ENCODE measurements at places on chromosomes 2 and 18. TPM values are rescaled to one million over a fixed set of nuclear protein-coding genes. Genes with fewer than 3 reads are reported as not detected.

GRCh38 chr2:142131010-142131669 lies at the start of gene LRP1B:
Gene LRP1B (minus strand): TSS chr2:142131016. CDS start chr2:142130729, 287 bp downstream.
- peak; percentile 56 for DNase-seq

Gene RTTN
- 24.5 TPM for total RNA-seq

DNA sequence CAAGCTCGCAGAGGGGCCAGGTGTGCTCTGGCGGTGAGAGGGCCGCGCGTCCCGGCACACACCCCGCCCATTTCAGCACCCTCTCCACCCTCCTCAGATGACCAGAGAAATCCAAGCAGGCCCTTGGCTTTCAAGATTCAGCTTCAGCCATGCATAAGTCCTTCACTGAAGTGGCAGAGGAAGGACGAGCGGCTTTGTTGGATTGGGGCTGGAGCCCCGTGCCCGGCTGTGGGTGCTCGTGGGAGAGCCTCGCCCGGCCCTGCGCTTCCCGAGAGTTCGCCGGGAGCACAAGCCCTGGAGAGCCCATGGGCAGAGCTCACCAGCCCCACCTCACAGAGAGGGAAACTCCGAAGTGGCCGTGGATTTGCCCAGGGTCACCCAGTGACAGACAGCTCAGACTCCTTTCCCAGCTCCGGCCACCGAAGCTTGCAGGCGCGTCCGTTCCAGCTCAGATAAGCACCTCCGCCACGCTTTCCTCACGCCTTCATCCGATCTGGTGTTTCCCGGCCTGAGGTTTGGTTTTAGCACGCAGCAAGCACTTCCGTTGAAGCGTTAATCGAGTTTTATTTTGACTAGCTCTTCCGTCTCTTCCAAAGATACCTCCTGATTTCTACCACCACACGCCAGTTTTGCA lies 45.6 kb upstream of the MTCL1 start:
- peak; percentile 87 for DNase-seq

- DNase-seq, result no peak
Measured at GRCh38 chr2:124967325-124967724, 942.2 kb downstream of the CNTNAP5 start.

DNA sequence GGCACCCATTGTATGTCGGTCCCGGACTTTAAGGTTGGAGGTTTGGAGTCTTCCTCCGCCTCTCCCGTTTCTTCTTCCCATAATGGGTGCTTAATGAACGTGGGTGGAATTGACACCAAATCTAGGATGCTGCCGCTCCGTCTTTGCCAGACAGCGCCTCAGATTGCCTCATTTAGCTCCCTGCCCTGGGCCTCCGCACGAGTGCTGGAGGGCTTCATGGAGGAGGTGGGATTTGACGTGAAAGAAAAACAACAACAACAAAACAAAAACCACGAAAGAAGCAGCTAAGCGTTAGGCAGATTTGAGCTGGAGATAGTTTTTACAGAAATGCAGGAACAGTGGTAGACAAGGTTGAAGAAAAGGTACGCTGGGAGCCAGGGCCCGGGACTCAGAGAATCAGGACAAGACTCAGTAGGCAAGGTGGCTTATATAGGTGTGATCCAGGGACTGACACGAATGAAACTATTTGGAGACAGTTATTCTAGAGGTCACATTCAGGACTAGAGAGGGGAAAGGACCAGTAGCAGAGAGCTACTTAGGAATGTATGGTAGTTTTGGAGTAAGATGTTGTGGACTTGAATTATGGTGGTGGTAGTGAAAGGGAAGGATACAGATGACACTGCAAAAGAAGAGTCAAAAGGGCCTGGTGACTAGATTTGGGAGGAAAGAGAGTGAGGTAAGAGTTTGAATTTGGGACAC lies 605 bp downstream of the ZNF2 start:
- DNase-seq, result no peak

Gene TUBA3E
- not detected for total RNA-seq

GRCh38 chr2:236536727-236537398 lies 32.8 kb upstream of the ACKR3 start:
- DNase-seq, result no peak

Gene DOCK10
- 6.8 TPM for total RNA-seq

Gene MAPRE2
- total RNA-seq, result 22.6 TPM

DNA sequence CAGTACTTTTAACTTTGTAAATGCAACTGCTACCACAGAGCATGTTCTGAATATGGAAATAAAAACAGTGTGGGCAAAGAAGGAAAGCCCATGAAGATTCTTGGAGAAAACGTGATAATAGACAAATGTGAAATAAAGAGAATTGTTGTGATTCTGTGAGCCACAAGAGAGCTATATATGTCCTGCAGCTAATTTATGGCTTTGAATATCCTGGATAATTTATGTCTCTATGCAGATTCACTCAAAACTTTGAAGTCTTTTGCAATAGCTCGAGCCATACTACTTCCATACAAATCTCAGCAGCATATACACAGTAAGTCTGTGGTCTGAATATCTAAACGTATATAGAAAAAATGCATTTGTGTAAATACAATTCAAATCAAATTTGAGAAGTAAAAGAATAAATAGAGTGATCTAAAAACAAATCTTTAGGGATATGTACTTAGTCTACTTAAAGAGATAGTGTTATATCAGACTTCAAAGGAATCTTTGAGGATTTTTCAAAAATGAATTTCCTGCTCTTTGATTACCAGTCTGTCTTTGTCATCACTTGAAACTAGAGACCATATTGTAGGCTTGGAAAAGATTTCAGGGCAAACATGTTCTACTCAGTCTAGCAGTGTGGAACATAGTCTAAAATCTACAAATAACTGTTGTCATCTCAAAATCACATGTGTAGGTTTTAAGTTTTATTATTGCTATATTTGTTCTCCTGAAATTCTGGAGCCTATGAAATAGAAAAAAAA lies 107.1 kb downstream of the CSRNP3 start:
- no peak for DNase-seq

DNA sequence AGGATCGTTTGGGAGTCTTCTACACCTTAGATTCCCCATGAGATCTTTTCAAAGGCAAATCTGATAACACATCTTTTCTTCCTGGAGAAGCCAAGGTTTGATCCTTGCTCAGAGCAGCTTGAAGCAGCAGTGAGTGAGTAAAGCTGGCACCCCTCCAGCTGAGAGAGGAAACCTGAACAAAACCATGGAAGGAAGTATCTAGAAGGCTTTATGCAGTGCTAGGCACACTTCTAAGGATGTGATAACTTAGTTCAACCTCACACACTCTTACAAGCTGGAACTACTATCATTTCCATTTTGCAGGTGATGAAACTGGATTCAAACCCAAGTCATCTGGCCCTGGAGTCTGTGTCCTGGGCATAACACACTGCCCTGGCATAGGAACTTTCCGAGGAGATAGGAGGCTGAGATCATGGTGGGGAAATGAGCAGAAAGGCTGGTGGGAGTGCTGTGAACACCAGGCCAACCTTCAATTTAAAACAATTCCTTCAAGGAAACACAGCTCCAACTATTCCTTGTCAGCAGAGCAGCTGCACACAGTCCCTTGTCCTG lies 71.2 kb downstream of the CTAGE1 start:
- peak; percentile 76 for DNase-seq
